ENCODE measurements at places on chromosomes 11 and 22.
A peak's percentile ranks its signal among the peaks of the same experiment; 100 is the strongest.

DNA sequence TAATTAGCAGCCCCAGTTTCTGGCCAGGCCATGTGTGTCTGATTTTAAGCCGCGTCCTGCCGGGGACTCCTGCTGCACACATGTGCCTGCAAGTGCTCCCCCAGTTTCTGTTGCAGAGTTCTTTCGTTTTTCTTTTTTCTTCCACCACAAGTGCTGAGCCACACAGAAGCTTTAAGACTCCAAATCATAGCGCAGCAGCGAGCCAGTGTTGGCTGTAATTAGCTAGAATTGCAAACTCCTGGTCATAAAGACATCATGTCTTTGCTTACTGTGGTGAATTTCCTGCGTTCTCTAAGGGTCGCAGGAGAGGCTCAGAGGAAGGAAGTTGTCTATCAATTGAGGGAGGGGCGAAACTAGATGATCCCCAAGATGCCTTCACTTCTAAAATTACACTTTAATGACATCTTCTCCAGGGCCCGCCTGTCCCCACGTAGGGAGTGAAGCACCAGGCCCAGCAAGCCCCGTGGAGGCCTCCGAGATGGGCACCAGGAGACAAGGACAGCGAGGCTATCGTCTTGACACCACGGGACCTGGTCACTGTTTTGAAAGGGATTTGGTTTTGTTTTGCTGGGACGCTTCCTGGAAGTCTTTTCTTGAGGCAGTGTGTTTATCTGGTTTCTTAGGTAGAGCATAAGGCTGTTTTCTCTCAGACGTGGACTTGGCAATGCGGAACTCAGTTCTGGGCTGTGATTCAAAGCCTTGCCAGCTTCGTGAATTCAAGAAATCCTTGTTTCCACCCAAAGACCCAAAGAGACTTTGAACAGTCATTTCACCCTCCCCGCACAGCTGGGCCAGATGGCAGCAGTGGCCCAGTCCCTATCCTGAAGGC, 71.8 kb downstream of the UBASH3B start:
- DNase-seq, result peak; percentile 16

DNA sequence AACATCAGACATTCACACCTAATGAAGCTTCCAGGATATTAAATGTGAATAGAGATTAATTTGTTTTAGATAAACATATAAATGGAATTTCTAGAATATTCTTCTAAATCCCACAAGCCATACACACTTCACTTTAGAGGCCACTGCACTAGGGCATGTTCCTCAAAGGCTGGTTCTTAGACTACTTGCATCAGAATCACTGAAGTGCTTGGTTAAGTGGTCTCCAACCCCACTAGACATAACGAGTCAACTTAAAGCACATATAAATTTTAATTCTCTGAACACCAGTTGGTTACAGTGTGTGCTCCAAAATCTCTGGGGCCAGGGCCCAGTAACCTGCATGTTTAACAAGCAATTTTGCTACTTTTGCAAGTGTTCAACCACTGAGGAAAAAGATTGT, 7.9 kb upstream of the ALKBH8 start:
- DNase-seq, result no peak

DNA sequence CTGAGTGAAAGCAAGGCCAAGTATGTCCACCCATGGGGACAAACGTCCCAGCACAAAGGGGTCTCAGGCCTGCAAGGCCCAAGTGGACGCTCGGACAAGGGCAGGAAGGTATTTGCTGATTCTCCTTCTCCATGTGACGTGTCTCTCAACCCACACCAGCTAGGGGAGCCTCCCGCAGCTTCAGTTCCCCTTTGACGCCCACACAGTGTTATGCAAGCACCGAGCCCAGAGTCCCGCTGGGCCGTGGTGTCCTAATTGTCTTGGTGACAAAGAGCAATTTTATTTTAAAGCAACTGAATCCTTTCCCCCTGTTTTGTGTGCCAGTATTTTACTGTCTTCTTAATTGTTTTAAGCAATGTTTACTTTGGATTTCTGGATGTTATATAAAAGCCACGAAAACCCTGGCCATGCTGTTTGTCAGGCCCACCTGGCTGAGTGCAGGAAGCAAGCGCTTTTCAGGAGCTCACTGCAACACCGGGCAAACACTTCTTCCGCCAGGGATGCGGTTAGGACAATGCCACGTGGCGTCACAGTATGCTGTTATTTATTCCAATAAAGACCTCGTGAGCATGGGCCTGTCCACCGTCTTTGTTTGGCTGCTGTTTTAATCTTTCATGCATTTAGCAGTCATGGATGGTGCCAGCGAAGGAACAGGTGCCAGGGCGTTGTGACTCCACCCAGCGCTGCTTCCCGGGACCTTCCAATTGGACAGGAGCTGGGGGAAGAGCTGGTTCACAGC, 8.2 kb upstream of the PARVG start:
- peak; percentile 45 for DNase-seq

DNA sequence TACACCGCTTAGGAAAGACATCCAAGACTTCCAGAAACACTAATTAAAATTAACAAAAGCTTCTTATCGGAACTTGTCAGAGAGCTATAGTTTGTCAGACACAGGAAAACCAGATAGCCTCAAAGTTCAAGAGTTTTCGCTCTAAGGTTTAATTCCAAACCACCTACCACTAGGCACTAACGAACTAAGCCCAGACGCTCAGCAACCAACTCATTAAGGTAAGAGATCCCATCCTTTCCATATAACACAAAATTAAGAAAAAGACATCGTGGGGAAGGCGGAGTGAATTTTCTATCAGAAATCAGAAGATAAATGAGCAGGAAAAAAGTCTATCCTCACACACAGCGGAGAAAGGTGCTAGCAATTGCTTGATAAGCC, 382 bp downstream of the IMMP1L start:
- no peak for DNase-seq

DNA sequence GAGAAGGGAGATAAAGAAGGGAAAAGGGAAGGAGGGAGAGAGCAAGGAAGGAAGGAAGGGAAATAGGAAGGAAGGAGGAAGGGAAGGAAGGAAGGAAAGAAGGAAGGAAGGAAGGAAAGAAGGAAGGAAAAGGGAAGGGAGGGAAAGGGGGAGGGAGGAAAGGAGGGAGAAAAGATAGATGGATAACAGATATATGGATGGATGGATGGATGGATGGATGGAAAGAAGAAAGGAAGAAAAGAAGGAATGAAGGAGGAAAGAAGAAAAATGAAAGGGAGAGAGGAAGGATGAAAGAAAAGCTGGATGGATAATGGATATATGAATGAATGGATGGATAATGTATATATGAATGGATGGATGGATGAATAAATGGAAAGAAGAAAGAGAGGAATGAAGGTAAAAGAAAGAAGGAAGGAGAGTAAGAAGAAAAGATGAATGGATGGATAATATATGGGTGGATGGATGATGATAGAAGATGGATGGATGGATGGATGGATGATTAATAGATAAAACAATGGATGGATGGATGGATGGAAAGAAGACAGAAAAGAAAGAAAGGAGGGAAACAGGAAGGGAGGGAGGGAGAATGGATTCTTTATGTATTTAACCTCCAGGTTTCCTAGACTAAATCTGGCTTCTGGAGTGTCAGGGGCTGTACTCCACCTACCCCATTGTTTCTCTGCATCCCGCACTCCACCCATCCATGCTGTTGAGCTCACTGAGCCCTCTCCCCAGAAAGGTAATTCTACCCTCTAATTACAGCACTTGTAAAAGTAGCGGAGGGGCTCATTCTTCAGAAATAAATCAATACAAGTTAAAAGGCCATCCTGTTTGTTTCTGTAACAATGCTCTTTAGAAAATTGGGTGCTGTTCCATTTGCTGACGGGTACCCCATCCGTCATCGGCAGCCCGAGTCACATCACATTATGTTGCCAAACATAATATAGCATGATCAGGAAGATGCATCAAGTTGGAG, 506.1 kb downstream of the MIAT start:
- DNase-seq, result no peak

DNA sequence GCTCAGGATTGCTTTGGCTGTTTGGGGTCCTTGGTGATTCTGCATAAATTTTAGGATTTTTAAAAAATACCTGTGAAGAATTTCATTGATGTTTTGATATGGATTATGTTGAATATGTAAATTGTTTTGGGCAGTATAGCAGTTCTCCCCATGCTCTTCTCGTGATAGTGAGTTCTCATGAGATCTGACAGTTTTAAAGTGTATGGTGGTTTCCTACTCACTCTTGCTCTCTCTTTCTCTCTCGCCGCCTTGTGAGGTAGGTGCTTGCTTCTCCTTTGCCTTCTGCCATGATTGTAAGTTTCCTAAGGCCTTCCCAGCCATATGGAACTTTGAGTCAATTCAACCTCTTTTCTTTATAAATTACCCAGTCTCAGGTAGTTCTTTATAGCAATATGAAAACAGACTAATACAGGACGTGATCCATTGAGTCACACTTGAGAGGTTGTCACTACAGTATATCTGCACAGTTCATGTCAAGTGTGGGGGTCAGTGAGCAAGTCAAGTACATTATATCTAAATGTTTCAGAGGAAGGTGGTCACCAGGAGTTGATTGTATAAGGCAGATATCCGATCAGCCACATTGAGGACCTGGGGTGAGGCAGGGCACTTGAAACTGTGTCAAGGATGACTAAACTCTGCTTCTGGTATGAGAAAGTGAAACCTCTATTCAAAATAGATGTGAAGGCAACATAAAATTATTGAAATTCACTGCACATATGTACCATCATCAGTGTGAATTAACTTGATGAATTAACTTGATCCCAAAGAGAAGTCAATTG, 70.7 kb upstream of the CCDC179 start:
- DNase-seq, result no peak

DNA sequence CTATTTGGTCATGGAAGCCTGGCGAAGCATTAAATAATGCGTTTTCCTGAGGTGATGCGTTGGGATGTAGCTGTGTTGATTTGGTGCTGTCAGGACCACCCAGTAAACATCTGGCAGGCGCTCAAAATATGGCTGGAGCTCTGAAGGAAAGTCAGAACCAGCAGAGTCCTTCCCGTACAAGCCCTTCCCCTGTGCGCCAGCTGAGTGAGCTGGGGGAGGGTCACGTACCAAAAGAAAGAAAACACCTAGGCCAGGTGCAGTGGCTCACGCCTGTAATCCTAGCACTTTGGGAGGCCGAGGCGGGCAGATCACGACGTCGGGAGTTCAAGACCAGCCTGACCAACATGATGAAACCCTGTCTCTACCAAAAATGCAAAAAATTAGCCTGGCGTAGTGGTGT, 55.6 kb upstream of the CECR2 start:
- no peak for DNase-seq

GRCh38 chr22:37228106-37229011, 15.7 kb downstream of the RAC2 start:
- DNase-seq, result peak; percentile 73

GRCh38 chr11:128331317-128331716, 256.0 kb downstream of the ETS1 start:
- DNase-seq, result no peak

DNA sequence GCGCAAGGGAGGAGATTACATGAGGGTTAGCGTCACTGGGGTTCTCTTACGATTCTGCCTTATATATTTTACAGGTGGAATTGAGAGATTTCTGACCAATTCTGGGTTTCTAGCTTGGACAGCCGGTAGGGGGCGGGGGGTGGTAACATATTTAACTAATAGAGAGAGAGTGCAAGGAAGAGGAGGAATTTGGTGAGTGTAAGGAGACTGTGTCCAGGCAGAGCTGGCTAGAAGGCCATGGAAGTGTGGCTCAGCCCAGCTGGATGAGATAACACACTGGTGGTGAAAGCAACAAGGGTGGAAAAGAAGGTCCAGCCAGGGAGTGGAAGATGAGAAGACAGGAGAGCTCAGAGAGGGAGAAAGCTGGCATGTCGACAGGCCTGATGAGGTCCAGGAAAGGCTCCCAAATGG, 56.5 kb downstream of the ST3GAL4 start:
- DNase-seq, result no peak

DNA sequence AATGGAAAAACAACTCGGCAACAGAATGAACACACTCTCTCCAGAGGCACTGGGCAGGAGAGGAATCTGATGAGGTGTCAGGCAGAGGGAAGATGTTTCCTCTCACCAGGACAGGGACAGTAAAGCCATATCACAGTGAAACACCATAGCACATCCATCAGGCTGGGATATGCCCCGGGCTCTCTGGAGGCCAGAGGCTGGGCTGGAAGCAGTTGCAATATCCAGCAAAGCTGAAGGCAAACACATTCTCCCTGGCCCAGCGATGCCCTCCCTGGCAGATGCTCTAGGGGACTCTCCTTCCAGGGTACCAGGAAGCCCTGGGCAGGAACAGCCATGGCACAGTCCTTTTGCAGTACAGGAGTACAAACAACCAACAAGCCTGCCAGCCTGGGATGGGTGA, 11.1 kb downstream of the RSPH14 start:
- no peak for DNase-seq

- no peak for DNase-seq
These were observed 69.5 kb upstream of the SYT13 start for GRCh38 chr11:45355706-45356041.

DNA sequence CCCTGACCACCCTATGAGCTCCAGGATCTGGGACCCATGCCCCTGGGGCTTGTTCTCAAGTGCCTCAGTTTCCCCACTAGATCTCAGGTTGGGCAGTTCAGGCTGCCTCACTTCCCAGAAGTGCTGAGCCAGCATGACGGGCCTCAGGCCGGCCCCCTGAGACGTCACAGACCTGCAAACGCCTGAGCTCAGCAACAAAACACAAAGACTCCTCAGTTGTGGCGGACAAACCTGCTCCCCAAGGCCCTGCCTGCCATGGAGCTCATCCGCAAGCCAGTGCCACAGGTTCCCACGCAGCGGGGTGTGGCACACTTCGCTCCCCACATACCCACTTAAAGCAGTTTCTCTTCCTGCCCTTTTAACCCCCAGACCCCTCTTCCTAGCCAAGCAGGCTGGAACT, 45.2 kb downstream of the NECTIN1 start:
- DNase-seq, result no peak

DNA sequence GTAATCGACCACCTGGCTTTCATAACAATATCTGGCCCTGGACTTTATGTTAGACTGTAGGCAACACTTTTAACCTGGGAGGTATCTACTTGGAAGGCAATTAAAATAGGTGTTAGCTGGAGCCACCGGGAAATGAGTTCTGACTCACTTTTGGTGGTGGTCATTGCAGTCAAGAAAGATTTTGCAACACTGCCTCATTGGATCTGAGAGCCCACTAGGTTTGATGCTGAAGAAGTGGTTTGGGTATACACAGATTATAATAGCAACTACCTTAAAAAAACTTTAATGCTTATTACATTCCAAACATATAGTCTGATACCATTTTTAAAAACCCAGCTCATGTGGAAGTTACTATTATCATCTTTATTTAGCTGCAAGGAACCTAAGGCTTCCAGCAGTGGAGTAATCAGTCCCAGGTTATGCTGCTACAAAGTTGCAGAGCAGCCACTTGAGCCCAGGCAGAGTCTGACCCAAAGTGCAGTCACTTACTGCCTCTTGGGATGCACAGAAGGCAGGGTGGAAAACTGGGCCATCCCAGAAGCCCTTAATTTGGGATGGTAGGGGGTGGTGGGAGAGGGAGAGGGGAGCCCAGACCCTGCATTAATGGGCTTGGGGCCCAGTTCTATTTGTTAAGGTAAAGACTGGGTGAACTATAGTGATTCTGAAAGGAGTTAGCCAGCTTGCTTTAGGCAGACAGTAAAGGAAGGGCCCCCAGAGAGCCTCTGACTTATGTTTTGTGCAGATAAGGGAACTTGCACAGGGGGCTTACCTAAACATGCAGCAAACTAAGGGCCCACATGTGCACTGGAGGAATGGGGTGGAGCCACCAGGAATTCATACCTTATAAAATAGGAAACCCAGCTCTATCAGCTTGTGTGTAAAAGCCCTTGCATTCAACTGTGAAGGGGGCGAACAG, 149.4 kb downstream of the SNX19 start:
- DNase-seq, result no peak

Data from mucosa of descending colon (tissue), 3 donors.